ENCODE measurements at places on chromosomes 1 and 21.

DNA sequence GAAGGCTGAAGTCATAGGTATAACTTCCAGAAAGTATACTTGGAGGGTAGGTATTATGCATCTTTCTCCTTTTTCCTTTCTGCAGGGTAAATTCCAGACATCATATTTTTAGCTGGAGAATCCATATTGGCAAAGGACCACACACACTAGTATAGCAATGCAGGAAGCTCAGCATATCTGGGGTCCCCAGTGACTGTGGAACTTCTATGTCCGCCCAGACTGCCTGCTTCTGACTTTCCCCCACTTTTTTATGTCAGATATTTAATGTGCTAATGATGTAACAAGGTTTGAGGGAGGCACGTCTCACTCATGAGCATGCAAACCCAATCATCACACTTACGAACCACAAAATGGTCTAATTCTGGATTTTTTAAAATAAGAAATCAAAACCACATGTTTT lies 90.4 kb downstream of the BACH1 start:
- DNase-seq: no peak

- no peak for DNase-seq
These were observed 61.0 kb downstream of the TIAM1 start for GRCh38 chr21:31283025-31283424.

DNA sequence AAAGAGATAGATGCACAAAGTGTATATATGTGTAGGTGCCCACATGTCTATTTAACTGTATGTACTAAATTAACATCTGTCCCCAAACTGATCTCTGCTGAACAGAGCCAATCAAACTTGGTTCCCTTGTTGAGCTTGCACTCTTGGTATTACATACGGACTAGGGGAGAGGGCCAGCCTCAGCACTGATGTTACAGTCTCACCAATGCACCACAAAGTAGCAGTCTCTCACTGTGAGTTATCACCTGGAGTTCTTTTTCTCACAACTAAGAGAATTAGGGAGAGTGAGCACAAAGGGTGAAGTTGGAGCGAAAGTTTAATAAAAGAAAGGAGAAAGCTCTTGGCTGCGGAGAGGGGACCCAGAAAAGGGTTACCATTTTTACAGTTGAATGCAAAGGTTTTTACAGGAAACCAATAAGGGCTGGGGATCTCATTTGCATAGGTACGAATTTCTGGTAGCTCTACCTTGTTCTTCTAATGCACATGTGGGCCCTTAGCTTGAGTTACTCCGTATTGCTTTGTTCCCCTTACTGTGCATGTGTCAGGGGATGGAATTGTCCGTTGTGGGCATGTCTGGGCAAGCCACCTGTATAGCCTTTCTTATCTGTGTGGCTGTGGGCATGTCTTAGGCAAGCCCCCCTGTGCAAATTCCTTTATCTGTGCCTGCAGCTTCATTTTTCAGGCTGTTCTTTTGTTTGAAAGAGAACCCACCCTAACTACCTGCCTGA lies 13.3 kb upstream of the CHI3L2 start:
- no peak for DNase-seq

DNA sequence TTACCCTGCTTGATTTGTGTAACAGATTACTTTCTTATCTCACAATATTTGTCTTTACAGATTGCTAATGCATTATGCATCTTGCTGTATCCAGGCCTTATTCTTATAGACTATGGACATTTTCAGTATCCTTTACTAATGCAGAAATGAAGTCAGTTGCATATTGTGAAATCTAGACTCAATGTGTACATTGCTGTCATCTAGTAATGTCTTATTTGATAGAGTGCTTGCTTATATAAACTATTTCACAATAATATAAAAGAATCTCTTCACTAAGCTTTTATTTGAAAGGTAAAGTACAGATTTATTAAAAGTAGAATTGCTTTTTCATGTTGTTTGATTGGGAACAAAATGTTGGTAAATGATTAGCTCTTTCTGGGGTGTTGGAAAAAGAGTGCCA lies 39.6 kb downstream of the ALG6 start:
- no peak for DNase-seq

DNA sequence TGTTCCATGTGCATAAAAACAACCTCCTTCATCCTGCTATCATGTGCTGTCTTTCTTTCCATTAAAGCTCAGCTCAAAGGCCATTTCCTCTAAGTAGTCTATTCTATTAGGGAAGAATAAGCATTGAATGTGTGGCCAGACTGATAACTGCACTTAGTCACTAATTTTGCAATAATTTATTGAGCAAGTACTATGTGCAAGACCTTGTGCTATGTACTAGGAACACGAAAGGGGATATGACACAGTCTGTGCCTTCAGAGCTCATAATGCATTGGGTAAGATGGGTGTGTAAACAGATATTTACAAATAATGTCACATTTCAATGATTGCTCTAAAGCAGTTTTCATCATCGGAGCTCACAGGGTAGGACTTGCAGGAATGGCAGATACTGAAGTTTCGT lies 54.2 kb downstream of the NMNAT2 start:
- no peak for DNase-seq

- DNase-seq: no peak
These were observed 7.2 kb upstream of the DSCAM start for GRCh38 chr21:40853956-40854688.

DNA sequence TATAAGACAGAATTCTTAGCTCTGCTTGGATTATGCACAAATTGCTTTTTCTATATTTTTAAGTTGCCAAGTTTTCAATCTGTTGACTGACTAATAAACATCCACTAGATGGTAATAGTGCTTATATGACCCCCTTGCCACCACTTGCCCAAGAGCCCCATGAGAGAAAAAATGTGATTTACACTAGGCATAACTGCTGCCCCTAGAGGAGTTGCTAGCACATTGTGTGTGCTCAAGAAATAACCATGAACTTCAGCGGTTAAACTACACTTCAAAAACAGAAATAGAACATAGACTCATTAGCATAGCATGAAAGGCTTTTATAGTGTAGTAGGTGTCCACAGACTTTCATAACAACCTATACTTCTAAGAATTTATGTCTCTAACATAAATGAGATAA lies 61.4 kb downstream of the BRINP3 start:
- DNase-seq: no peak

DNA sequence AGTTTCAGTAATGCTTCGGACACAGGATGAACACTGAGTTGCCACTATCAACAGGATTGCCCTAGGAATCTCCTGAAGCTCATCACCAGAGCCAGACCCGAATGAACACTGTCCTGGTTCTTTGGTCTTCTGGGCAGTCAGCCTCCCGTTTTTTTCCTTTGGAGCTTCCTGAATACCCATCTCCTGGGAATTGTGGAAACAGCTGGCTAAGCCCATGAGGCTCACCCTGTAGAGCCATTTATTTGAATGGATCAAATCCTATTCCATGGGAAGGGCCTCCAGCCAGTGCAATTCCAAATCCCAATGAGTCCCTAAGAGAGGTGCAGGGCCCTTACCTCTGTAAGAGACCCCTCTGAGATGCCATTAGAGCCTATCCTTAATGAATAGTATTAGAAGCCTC lies 5.9 kb downstream of the RCSD1 start:
- DNase-seq: no peak

- no peak for DNase-seq
These were observed 3.3 kb downstream of the URB1 start for GRCh38 chr21:32389337-32390015.

DNA sequence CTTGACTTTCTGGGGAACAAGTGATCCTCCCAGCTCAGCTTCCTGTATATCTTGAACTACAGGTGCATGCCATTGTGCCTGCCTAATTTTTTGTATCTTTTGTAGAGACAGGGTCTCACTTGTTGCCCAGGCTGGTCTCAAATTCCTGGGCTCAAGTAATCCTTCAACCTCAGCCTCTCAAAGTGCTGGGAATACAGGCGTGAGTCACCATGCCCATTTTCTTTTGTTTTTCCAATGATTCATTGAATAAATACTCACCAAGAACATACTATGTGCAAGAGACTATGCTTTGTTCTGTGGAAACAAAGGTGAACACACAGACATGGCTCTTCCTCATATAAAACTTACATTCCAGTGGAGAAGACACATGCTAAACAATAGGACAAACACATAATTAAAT lies 407.8 kb upstream of the DAB1 start:
- no peak for DNase-seq

DNA sequence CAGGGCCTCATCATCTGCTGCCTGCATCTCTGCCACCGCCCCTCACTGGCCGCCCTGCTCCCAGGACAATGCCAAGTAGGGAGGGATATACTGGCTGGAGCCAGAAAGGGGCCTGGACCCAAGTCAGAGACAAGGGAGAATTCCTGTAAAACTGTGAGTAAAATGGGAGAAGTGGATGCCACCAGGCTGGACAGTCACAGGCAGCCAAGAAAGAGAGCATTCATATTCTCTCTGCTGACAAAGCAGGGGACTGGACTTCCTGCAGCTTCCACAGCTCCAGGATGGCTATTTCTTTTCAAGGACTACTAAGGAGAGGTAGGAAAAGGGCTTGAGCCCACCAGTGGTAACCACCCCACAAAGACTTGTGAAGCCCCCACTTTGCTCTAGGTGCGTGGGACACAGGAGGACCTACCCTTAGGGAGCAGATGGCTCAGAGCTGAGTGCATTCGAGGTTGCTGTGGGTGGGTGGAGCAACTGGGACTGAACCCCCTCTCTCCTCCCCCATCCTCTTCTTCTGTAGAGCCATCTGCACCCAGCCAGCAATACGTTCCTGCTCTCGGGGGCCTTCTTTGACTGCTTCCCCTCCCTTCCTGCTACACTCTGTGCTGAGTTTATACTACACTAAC lies 57.5 kb downstream of the GLIS1 start:
- DNase-seq: no peak

GRCh38 chr1:10682108-10682445 lies 114.4 kb downstream of the CASZ1 start:
- DNase-seq: no peak

- DNase-seq: no peak
These were observed 29.4 kb upstream of the CSF3R start for GRCh38 chr1:36511804-36512798.

DNA sequence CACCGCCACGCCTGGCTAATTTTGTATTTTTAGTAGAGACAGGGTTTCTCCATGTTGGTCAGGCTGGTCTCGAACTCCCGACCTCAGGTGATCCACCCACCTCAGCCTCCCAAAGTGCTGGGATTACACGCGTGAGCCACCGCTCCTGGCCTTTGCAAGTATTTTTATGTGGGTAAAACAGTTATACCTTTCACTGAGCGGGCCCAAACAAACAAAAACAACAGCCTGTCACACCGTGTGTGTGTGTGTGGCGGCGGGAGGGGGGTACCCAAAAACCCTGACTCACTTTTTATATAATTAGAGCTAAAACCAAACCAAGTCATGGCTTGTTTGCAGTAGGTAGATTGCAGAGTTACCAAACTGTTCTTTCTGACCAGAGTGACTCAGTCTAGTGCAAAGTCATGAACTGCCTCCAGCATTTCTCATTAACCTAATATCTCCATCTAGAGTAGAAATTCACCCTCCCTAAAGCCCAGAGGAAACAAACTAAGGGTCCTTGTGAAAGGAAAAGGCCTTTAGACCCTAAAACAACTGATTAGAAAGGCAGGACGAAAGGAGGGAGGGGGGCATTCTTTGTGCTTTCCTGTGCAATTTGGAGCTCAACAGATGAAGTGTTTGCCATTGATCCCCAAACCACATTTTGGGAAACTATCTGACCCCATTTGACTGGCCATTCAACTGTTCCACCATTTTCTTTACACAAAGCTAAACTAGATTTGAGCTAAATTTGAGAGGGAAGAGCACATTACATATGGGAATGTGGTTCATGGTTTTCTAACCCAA lies 181.0 kb downstream of the DHRS3 start:
- no peak for DNase-seq

DNA sequence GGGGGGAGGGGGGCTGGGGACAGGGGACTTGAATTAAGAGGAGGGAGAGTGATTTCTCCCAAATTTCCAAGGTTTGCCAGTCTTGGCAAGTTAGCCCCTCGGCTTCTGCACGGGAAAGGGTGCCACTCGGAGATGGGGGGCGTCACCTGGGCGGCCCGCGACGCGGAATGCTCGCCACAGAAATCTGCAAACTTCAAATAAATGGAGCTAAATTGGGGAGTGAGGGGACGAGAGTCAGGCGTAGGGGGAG lies 885 bp upstream of the SSBP3 start:
- DNase-seq: no peak

DNA sequence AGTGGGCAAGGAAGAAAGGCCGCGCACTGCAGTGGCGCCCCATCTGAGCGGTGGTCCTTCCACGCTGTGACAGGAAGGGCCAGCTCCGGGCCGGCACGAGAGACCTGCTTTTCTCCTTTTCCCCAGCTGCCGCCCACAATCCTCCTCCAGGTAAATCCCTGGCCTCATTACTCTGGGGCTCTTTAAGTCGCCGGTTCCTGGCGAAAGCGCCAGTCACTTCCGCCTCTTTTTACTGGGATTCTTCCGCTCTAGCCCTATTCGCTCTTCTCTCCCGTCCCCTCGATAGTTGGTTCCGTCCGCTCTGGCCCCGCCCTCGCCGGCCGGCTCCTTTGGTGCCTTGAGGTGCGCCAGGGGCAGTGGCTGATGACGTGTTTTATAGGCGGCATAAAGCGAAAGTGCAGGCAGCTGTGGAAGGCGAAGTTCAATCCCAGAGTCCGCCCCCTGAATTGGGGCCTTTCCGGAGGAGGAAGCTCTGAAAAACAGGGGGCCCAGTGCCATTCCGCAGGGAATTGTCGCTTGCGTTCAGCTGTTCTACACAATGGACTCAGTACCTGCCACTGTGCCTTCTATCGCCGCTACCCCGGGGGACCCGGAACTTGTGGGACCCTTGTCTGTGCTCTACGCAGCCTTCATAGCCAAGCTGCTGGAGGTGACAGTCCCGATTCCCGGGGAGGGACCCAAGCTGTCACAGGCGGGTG lies 26.2 kb downstream of the MIA3 start:
- DNase-seq: peak; percentile 90

DNA sequence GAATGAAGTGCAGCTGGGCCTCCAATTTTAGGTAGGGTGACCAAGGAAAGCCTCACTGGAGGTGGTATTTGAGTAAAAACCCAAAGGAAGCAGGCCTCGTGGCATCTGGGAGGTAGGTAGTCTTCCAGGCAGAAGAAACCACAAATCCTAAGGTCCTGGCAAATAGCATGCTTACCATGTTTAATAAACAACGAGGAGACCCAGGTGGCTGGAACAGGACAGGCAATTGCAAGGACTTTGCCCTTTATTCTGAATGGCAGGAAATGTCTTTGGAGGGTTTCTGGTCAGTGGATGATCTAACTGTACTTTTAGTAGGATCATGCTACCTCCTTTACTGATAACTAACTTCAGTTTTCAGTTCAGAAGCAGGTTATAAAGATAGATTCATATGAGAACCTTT lies 52.2 kb downstream of the EPB41 start:
- DNase-seq: no peak

DNA sequence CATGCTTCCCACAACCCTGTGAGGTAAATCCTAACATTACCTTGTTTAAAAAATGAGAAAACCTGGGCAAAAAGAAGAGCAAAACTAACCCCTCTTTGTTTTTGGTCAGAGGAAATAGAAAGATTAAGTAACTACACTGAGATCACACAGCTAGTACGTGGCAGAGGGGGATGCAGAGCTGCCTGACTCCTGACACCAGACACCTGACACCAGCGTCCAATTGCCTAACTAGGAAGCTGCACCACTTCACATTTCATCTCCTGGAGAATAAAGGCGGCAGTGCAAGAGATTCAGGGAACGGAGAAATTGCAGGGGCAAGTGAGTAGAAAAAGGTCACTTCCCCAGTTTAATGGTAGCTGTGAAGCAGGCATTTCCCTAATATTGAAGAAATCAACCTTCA lies 229.3 kb upstream of the PTBP2 start:
- no peak for DNase-seq

- DNase-seq: no peak
These were observed 42.2 kb downstream of the ILDR2 start for GRCh38 chr1:166933140-166933539.

- DNase-seq: no peak
These were observed 29.7 kb upstream of the MARK1 start for GRCh38 chr1:220498188-220498587.

Measured in stimulated activated CD4-positive, alpha-beta T cell treated with anti-CD3 and anti-CD28 coated beads, TNF-alpha, amount 100 ng/mL, for 24 hours (primary cell).